ENCODE measurements at places on chromosomes 3 and 15.

DNA sequence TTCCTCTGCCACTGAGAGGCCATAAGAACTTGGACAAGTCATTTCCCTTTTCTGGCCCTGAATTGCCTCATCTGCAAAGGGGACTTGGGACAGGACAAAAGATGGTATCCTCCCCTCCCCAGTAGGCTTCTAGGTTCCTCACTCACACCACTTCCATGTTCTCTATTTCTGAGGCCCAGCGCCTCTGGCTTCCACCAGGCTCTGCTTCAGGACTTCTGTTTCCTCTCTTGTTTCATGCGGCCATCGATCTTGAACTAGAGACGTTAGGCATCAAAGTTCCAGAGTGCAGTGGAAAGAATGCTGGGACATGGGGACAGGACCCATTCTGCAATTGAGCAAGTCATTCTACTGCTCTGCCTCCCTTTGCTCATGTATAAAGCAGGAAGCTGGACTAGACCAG is 1.7 kb downstream of the TM4SF4 start:
- no peak for DNase-seq

DNA sequence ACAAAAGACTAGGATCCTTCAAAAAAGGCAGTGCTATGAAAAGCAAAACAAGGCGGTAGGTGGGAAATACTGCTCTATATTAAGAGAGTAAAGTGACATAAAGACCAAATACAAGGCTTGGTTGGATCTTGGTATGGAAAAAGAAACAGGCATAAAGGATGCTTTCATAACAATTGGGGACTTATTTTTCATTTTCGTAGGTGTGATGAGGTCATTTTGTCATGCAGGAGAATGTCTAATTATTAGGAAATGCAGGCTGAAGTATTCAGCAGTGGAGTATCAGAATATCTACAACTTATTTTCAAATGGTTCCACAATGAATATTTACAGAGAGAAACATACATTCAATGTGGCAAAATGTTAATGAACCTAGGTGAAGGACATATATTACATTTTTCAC is 9.0 kb downstream of the XPC start:
- DNase-seq = no peak

DNA sequence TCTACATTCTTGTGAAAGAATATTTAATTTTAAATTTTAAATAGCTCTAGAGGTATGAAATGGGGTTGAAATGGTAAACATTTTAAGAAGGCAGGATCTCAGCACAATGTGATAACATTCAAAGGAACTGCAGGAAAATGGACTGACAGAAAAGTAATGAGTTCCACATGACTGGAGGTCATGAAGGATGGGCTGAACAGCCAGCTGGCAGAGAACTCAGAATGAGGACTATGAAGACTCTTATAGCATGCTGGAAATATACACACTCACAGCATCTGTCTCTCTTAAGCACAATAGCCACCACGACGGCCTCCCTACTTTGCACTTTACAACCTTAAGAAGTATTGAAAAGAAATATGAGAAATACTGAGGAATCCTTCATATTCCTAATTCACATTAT is 94.7 kb downstream of the TNIK start:
- peak; percentile 56 for DNase-seq

GRCh38 chr15:42131826-42132806 is 24.3 kb downstream of the PLA2G4F start:
- DNase-seq = no peak

- DNase-seq = no peak
Observed at GRCh38 chr3:49162751-49163419, 3.2 kb downstream of the CCDC71 start.

GRCh38 chr3:188008582-188009213 is 145.3 kb upstream of the LPP start:
- no peak for DNase-seq

DNA sequence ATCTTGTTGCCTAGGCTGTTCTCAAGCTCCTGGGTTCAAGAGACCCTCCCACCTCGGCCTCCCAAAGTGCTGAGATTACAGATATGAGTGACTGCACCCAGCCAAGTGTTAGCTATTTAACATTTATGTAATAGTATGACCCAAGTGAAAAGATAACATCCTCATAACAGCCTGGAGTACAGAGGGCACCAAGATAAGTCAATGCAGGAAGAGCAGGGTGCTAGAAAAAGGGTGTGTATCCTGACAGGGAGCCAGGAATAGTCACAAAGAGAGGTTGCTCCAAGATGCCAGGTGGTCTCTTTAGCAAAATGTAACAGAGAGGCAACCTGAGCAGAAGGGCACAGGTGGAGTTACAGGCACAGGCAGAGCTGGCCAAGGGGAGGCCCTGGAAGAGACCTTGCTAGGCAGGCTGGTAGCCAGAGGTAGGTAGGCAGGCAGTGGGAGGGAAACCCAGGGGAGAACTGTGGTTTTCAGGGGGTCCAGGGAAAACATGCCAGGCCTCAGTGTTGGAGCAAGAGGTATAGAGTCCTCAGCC is 277.4 kb downstream of the ERC2 start:
- no peak for DNase-seq

DNA sequence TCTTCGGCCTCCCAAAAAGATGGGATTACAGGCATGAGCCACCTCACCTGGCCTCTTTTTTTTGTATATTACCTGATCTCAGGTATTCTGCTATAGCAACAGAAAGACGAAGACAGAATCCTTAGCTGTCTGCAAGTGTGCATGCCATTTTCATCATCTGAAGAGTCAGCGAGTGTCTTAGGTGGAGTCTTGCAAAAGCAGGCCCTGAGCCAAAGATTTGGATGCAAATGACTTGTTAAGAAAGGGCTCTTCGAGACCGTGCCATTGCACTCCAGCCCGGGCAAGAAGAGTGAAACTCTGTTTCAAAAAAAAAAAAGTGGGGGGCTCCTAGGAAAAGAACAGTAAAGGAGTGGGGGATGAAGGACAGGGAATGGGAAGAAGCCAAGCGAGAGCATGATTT is 10.2 kb upstream of the TRIM69 start:
- no peak for DNase-seq

- peak; percentile 37 for DNase-seq
Observed at GRCh38 chr15:39721893-39722292, 60.7 kb downstream of the FSIP1 start.

DNA sequence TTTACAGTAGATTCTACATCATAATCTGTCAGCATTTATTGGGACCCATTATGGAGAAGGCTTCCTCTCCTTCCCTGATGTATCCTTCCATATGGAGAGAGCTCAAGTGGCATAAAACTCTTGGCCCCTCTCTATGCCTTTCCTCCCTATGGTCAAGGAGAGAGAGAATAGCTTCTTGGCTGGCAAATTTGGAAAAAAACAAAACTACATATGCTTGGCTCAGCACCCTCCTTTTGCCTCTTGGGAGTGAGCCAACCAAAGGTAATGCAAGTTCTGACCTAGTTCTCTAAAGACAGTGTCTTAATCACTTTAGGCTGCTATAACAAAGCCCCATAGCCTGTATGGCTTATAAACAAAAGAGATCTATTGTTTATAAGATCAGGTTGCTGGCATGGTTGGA is 37.5 kb downstream of the C3orf70 start:
- DNase-seq = no peak

DNA sequence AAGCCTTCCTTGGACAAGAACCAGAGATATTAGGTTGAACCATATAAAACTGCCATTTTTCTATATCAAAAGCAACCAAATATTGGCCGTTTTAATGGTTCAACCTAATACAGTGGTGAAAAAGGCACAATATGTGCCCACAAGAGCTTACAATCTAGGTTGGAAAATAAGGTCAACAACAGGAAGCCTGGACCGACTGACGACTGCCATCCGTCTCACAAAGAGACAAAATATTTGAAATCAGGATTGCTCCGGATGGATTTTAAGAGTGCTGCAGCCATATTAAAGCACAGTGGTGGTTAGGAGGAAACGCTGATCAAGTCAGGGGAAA is 1.4 kb downstream of the AHSG start:
- no peak for DNase-seq

DNA sequence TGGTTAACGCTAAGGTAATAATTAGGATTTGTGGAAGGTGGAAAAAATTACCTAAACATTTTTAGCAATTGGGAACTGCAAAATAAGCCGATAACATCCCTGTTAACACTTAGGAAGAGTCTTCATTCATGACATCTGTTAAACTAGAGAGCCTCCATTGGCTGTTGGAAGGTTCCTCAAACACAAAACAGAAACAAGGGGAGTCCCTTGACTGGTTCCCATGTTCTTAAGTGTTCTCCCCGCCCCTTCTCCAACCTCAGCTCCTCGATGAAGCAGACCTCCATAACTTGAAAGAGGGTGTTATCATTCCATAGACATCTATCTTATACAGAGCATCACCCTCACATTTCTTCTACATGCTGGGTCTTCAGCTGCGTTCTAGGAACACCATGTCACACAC is 2.5 kb downstream of the SLC22A13 start:
- no peak for DNase-seq
